Adrenal gland (tissue), 19 donors: ENCODE measurements at places on chromosomes 11 and 22. TPM values are rescaled to one million over a fixed set of nuclear protein-coding genes. Genes with fewer than 3 reads are reported as not detected.

DNA sequence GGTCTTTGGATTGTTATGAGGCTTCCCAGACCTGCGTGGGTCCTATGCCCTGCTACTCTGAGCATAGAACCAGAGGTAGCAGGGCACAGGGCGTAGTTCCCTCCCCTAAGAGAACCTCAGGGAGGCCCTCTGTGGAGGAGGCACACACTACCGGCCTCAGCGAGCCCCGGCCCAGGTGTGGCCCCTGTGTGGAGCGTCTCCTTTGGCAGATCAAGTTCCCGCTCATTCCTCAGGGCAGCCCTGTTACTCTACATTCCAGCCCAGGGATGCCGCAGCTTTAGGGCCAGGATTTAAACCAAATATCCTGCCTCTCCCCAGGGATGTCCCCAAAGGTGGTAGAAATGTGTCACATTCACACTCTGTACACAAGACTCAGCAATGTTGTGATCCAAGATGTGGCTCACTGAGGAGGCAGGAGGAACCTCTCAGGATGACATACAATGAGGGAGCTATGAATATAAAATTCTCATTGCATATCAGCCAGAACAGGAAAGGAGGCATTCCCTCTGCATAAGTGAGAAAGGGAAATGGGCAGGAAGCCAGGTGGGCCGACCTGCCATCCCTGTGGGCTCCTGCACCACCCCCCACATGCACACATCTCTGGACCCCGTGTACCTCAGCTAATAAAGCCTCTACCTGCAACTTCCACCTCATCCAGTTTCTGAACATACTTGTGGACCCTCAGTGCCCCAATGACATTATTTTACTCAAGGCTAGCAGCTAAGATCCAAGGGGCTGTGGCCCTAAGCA lies 131.9 kb upstream of the TEAD1 start:
- no peak for DNase-seq

CASP12 gene
- total RNA-seq = 0.17 TPM

DNA sequence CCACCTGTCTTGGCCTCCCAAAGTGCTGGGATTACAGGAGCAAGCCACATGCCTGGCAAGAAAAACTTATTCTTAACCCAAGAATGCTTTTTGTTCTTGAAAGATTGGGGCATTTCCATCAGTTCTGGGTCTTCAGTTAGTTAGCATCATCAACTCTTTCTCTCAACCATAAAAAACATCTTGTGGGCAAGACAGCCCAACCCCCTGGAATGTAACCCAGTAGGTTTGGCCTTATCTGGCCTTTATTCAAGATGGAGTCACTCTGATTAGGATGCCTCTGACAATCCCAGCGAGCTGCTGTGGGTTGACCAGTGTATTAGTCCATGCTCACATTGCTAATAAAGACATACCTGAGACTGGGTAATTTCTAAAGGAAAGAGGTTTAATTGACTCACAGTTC lies 9.2 kb upstream of the TPCN2 start:
- no peak for DNase-seq

GLYATL1 gene
- total RNA-seq = not detected

- no peak for DNase-seq
These were observed 4.1 kb upstream of the APOL3 start for GRCh38 chr22:36164621-36165020.

GRCh38 chr22:29306835-29307595 lies 565 bp downstream of the GAS2L1 start:
- peak; percentile 87 for DNase-seq
